ENCODE measurements at places on chromosomes 12 and 14.

GRCh38 chr14:20564501-20564997, 3.7 kb upstream of the RNASE9 start:
- DNase-seq = no peak

DNA sequence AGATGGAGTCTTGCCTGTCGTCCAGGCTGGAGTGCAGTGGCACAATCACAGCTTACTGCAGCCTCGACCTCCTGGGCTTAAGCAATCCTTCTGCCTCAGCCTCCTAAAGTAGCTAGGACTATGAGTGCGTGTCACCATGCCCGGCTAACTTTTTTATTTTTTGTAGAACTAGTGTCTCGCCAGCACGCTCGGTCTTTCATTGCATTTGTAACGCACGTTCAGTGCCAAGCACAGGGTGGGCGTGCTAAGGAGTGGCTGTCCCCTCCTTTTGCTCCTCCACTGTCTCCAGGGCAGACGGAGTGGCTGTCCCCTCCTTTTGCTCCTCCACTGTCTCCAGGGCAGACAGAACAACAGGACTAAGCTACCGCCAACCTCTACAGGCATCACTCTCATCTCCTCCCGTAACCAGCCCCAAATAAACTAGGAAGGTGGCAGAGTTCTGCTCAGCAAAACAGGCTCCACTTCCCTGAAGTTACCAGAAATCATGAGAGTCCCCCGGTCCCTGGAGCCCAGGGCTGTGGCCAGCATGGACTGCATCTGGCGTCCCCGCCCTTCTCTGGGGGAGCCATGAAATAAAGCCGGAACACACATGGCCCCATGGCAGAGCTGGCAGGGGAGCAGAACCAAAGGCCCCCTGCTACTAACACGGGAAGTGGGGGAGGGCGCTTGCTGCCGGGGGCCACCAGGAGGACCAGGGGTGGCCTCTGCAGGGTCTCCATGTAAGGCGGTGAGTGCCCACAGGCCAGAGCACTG, 60.2 kb downstream of the CCDC88C start:
- DNase-seq = no peak

GRCh38 chr14:100740196-100740825, 13.6 kb downstream of the DLK1 start:
- no peak for DNase-seq

- DNase-seq = no peak
These were observed 9.9 kb downstream of the GLI1 start for GRCh38 chr12:57469296-57470164.

Measured in T-helper 9 cell (primary cell).